ENCODE measurements at places on chromosomes 4 and X. TPM values are rescaled to one million over a fixed set of nuclear protein-coding genes. Genes with fewer than 3 reads are reported as not detected.

DNA sequence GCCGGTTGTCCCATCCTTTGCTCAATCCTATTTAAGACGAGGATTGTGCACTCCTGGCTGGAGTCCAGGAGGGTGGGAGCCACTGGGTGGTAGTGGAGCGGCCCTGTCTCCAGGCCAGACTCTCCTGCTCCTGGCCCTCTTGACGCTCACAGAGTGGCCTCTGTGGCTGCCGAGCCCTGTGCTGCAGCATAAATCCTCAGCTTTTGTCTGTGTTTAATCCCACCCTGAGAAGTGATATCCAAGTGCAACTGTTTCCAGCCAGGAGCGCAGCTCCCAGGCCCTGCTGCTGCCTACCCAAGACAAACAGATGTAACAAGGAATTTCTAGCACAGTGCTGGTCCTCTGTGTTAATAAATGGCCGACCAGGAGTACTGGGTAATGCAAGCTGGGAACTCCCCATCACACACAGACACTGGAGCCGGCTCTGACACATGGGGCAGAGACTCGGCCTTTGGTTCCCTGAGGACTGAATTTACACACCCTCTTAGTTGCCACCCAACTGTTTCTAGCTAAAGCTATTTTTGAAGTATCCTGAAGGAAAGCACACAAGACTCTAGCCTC, 85.3 kb downstream of the GATB start:
- H3K27ac ChIP-seq, result peak overlapping the region; percentile 30
- H3K4me1 ChIP-seq, result peaks cover 26% of the 10 kb centered on the region
- no peaks in the 10 kb centered on the region for H3K36me3 ChIP-seq
- H3K27me3 ChIP-seq, result no peaks in the 10 kb centered on the region
- H3K4me3 ChIP-seq, result no peak overlapping the region
- DNase-seq, result no peak

DDIT4L gene
- 2.2 TPM for total RNA-seq

FAM149A gene
- total RNA-seq, result 12.7 TPM

DNA sequence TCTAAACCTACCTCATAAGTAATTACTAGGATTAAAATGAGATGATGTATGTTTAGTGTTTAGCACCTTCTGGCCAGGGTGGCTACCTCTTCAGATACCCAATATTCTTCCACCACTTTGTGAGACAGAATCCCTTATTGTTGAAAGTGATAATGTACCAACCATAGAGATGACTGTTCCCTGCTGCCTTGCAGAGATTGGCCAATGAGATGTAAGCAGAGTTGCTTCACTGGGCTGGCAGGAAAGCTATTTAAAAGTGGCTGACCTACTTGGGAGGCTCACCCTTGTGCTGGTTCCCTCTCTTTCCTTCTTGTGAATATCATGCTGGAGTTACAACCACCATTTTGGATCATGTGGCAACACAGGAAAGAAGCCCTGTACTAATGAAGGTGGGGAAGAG, 58.9 kb downstream of the TMEM154 start:
- H3K4me1 ChIP-seq, result no peaks in the 10 kb centered on the region
- no peak overlapping the region for H3K27ac ChIP-seq
- H3K27me3 ChIP-seq, result peaks cover 4% of the 10 kb centered on the region
- H3K36me3 ChIP-seq, result no peaks in the 10 kb centered on the region

EVC gene
- total RNA-seq, result 69.1 TPM

- H3K4me3 ChIP-seq, result no peak overlapping the region
- H3K27me3 ChIP-seq, result no peaks in the 10 kb centered on the region
- peaks cover 17% of the 10 kb centered on the region for H3K4me1 ChIP-seq
- H3K36me3 ChIP-seq, result peaks cover 51% of the 10 kb centered on the region
Measured at GRCh38 chr4:94653984-94654609, 103.7 kb upstream of the BMPR1B start.

- DNase-seq, result no peak
- H3K4me3 ChIP-seq, result no peak overlapping the region
- H3K36me3 ChIP-seq, result no peaks in the 10 kb centered on the region
- no peak overlapping the region for H3K27ac ChIP-seq
- no peaks in the 10 kb centered on the region for H3K27me3 ChIP-seq
Measured at GRCh38 chrX:146241902-146242301, 424.3 kb downstream of the SLITRK2 start.
